ENCODE measurements at places on chromosomes 2 and 18.

- DNase-seq: no peak
These were observed 1112.7 kb upstream of the NRXN1 start for GRCh38 chr2:52144590-52144989.

GRCh38 chr2:84515788-84516187 lies 510 bp upstream of the DNAH6 start:
- DNase-seq: no peak

DNA sequence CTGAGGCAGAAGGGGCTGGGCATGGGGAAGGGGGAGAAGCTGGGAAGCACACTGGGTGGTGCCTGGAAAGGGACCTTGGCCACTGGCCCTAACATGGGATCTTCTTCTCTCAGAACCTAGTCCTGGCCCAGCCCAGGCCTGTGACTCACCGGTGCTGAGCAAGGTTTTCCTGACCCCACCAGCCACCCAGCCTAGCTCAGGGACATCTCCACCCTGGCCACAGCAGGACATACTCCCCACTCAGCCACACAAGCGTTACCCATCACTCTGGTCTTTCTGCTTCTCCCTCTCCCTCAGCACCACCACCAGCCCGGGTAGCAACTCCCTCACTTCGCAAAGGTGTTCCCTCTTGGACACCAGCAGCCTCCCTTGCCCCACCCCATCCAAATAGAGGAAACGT lies 22.8 kb downstream of the TNS1 start:
- DNase-seq: no peak

- DNase-seq: no peak
These were observed 134.2 kb downstream of the GLI2 start for GRCh38 chr2:120869730-120870466.

DNA sequence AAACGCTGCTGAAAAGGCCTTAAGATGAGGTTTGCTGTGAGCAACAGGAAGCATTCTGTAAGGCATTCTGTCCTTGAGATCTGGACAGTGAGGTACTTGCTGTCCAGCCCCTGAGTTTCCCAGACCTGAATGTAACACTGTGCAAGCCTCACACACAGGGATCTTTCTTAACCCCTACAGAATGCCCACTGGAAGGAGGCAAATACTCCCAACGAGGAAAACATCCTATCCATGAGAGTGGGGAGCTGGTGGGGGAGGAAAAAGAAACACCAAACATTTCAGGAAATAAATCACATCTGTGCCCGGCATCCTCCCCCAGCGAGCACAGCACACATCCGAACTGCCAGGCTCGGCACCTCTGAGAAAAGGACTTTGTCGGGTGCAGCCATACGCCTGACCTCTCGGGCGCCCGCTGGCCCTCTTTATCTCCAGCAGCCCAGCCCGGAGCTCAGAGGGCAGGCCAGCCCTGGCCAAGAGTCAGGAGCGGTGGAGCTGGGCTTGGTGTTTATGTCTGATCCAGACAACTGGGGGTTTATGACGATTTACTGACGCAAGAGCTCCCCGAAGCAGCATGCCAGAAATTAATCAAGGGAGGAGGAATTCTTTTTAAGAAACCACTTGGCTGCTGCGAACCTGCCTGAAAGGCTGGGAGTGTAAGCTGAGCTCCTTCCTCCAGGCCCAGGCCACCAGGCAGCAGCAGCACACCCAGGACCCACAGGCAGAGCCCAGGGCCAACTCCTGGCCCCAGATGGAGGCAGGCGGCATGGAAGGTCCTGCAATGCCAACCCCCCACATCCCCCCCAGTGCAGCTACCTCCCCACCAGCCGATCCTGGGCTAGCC lies 72.2 kb downstream of the HDAC4 start:
- no peak for DNase-seq

DNA sequence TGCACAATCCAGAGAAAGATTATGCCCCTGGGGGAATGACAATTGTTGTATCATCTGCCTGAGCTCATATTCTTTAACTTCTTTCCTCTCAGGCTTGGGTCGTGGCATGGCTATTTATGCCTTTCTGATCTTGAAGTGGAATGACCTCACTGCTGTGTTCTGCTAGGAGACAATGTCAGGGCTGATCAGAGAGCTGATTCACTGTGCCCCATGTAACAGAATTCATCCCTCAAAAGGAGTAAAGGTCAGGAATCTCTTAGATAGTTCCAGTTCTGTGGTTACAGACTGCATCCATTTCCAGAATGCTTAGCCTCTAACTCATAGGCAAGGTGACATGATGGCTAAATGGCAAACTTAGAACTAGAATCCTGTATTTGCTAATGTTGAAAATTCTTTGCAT lies 511.7 kb upstream of the CNTNAP5 start:
- no peak for DNase-seq

DNA sequence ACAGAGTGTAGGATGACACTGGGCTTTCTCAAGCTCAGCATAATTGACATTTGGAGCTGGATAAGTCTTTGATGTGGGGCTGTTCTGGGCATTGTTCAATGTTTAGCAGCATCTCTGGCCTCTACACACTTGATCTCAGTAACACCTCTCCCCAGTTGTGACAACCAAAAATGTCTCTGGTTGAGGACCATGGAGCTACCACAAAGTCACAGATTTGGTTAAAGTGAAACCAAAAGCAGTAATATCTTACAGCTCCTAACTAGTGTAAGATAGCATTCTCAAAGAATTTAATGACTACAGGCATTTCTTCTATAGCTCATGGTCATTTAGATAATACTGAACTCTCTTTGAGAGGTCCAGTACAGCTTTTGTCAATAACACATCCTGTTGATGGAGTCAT lies 23.4 kb upstream of the PAX3 start:
- no peak for DNase-seq

DNA sequence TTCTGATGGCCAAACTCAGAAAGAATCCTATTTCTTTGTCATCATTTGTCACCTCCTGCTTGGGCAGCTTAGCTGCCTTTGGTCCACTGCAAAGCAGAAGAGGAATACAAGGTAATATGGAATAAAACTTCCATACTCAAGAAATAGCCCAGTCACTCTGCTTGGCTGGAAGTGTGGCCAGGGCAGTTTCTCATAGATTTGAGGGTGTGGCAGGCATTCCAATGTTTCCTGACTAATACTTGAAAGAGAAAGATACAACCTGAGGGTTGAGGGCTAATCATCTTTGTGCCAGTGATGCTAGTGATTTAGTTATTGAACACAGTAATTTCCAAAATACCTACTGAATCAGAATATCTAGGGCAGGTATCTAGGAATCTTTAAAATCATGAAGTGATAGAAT lies 83.1 kb downstream of the FAM161A start:
- DNase-seq: no peak

- no peak for DNase-seq
These were observed 17.1 kb downstream of the SPIRE1 start for GRCh38 chr18:12640881-12641200.

GRCh38 chr18:76827205-76828200 lies 5.1 kb downstream of the ZNF236 start:
- no peak for DNase-seq

- no peak for DNase-seq
These were observed 5.1 kb upstream of the SMAD7 start for GRCh38 chr18:48955830-48956261.

DNA sequence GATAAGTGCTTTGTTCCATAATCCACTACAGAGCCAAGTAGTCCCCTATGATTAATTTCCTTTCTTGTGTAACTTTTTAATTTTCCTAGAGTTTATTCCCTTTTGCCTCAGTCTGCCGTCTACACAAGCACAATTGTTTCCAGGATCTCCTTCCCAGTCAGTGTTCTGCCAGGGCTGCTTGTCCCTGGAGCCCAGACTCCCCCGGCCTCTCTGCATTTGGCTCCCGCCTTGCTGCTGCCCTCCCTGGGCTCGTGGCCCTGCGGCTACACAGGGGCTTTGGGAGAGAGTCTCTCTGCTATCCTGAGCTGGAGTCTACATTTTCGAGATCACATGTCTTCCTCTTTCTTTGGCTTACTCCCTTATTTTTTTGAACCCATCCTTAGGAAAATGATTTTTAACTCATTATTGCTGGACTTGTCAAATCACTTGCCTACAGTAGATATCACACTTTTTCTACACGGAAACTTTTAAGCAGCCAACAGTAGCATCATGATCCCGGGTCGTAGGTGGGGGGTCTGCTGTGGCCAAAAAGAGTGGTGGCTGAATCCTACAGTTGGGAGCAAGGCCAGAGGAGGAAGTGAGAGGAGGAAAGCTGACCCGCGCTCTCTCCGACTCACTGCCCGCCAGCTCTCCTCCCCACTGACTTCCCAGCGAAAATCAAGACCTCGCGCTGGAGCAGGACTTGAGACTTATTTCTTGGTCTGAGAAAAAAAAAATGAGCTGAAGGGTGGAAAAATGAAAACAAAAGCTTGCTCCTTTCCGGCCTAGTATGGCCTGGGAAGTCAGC lies 9.4 kb downstream of the FBLN7 start:
- no peak for DNase-seq

DNA sequence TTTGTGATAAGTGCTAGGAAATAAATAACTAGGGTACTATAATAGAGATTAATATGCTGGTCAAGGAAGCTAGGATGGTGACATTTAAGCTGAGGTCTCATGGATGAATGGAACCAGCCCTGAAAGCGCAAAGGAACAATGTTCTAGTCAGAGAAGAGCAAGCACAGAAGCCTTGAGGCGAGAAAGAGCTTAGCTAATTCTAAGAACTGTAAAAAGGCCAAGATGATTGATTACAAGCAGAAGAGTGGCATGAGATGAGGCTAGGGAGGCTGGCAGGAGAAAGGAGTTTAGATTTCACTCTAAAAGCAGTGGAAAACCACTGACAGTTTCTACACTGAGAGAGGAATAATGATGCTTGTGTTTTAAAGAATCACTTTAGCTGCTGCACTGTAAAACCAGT lies 3.4 kb upstream of the YIPF4 start:
- DNase-seq: no peak

DNA sequence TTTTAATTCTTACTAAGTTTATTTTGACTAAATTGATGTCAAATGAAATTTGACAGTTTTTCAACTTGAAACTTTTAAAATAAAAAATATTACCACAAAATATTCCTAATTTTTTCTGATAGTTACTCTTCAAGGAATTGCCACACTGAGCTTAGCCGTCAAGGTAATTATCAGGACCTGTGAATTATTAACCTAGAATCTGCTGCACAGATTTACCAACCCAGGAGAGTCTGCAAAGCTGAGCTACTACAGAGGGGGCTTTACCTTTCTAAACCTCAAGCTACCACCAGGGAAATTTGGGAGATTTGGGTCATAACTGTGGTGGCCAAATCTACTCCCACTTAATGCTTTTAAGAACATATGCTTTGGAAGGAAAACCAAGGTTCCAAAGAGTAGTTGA lies 324.6 kb downstream of the CCDC178 start:
- no peak for DNase-seq

DNA sequence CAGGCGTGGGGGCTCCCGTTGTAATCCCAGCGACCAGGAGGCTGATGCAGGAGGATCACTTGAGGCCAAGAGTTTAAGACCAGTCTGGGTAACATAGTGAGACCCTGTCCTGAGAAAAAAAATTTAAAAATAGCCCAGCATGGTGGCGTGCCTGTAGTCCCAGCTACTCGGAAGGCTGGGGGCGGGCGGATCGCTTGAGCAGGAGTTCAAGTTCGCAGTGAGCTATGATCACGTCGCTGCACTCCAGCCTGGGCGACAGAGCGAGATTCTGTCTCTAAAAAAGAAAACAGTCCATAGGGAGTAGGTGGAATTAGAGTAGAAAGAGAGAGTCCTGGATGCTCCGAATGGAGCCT lies 325 bp upstream of the TTLL4 start:
- no peak for DNase-seq

- no peak for DNase-seq
These were observed 108.5 kb upstream of the SMAD7 start for GRCh38 chr18:49059028-49059834.

GRCh38 chr2:227834916-227835650 lies 21.4 kb downstream of the CCL20 start:
- no peak for DNase-seq

GRCh38 chr2:205715831-205716525 lies 33.7 kb downstream of the NRP2 start:
- DNase-seq: no peak

DNA sequence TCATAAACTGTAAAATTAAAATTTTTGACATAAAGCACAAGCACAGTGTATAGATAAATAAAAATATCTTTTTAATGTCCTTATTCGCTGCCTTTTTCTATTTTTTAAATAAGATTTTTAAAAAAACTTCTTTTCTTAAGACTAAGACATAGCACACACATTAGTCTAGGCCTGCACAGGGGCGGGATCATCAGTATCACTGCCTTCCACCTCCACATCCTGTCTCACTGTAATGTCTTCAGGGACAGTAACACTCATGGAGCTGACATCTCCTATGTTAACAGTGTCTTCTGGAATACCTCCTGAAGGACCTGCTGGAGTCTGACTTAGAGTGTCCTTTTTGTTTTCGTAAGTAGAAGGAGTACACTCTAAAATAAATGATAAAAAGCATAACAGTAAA lies 33.0 kb downstream of the VAPA start:
- no peak for DNase-seq

DNA sequence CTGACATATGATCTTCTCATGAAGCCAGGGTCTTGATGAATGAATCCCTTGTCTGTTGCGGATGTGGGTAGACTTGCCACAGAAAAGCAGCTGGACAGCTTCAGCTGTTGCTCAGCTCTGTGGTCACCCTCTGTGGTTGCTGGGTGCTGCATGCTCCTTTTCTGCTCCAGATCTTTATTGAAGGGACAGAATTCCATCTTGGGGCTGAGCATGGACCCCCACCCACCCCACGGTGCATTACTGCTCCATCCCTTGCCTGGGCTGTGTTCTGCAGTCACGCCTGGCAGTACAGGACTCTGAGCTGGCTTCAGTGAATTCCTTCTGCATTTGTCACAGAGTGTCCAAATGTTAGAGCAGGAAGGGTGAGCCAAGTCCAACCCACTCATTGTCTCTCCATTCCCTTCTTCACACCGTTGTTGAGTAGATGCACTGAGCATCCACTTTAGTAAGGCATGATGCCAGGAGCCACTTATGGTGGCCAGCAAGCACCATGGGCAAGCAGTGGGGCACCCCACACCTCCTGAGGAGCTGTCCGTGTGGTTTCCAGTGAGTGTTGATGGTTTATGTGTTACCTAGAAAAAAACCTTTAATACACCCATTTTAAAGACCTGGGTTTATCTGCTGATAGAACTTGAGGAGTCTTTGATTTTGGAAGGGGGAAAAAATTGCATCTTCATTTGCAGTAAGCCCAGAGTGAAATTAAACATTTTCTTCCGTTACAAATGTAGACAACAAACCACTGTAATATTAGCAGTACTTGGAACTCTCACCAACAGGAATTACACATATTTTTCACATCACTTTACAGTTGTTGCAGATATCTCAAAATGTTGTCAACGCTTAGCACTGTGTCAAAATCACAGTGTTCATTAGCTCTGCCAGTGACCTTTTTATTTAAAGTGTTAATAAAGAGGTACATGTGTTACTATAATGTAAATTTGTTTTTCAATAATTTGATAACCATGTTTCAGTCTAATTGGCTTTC lies 14.7 kb upstream of the ITGB6 start:
- no peak for DNase-seq

GRCh38 chr2:240136671-240137292 lies 677 bp upstream of the COPS9 start:
- no peak for DNase-seq

Measured in stimulated activated CD4-positive, alpha-beta T cell treated with anti-CD3 and anti-CD28 coated beads, Interleukin-1b, Interleukin-23, amount 100 ng/mL, for 24 hours (primary cell).